ENCODE measurements at places on chromosomes 1 and 21.

GRCh38 chr1:211938561-211938997 lies 96.8 kb downstream of the INTS7 start:
- DNase-seq: no peak

GRCh38 chr1:40810927-40811326 lies 27.3 kb downstream of the KCNQ4 start:
- DNase-seq: no peak

DNA sequence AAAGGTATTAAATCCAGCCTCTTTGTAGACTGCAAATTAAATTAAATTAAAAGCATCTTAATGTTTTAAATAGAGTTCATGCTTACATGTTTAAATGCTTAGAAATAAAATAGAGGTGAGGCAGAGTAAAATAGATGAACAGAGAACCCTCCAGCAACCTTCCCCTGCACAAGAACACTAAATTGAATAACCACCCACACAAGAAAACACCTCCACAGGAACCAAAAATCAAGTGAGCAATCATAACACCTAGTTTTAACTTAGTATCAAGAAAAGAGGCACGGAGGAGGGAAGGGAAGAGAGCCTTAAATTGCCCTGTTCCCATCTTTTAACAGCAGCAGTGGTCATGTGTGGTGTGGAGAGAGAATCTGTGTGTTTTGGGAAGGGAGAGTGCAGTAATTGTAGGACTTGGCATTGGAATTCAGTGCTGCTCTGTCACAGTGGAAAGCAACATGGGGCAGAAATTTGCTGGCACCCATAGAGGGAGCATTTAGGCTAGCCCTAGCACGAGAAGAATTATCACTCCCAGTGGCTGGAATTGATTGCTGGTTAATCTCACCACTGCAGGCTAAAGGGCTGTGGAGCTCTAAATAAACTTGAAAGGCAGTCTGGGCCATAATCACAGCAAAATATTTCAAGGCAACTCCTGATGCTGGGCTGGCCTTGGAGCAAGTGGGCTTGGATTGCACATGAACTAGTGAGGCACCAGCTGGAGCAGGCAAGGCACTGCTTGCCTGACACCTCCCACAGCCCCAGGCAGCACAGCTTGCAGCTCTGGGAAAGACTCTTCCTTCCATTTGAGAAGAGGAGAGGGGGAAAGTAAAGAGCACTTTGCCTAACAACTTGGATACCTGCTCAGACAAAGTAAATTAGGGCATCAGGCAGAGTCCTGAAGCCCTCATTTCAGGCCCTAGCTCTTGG lies 1478.8 kb downstream of the NCAM2 start:
- no peak for DNase-seq

- no peak for DNase-seq
Measured at GRCh38 chr1:10986525-10986890, 25.9 kb upstream of the TARDBP start.

DNA sequence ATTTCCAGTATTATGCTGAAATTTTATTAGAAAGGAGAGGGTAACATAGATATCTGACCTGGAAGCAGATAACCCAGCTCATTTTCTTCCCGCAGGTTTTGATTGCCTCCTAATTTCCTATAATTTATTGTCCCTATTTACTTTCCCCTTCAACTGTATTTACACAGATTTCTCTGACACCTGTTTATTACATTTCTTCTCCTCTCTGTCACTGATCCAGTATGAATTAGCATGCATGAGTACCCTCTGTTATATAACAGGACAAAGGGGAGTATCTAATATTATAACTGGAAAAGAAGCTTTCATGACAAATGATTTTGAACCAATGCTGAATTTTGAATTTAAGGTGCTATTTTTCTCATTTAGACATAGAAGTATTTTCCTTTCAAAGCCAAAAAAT lies 37.4 kb downstream of the DENND1B start:
- DNase-seq: no peak

GRCh38 chr1:58902830-58903513 lies 119.1 kb upstream of the JUN start:
- no peak for DNase-seq

DNA sequence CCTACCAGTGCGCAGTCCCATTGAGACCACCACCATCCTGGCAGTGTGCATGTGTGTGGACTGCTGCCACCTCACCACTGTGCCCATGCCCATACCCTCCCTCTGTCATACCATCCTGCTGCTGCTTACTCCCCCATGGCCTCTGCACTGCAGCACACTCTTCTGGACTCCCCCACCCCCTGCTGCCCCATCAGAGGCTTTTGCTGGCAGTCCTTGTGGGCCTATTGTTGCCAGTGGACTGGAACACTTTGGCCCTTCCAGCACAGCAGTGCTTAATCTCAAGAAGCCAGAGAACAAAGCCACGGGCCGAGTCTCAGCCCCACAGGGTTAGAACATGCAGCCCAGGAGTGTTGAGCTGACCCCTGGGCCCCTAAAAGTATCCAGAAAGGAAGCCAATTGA lies 41.9 kb upstream of the IVNS1ABP start:
- no peak for DNase-seq

DNA sequence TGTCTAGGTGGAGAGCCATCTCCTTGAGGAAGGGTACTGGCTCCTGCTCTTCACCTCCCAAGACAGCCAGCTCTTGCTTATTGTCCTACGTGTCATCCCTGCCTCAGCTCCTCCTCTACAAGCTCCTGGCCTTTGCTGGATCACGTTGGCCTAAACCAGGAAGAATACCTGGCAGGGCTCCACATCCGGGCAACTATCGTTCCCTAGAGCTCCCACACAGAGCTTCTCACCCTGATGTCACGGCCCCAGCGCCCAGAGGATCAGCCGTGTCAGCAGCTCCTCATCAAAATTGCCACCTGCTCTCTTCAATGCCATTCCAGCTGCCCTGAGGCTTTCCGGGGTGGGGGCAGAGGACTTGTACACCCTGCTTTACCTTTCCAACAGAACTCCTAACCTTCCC lies 1.9 kb upstream of the TPM3 start:
- no peak for DNase-seq

GRCh38 chr1:197470330-197470729 lies 202.3 kb downstream of the CRB1 start:
- DNase-seq: no peak

- no peak for DNase-seq
Measured at GRCh38 chr1:206450281-206450680, 20.0 kb upstream of the IKBKE start.

GRCh38 chr1:159012495-159012894 lies 2.8 kb downstream of the IFI16 start:
- peak; percentile 52 for DNase-seq

- DNase-seq: peak; percentile 42
Measured at GRCh38 chr1:226875641-226876295, 5.4 kb downstream of the PSEN2 start.

DNA sequence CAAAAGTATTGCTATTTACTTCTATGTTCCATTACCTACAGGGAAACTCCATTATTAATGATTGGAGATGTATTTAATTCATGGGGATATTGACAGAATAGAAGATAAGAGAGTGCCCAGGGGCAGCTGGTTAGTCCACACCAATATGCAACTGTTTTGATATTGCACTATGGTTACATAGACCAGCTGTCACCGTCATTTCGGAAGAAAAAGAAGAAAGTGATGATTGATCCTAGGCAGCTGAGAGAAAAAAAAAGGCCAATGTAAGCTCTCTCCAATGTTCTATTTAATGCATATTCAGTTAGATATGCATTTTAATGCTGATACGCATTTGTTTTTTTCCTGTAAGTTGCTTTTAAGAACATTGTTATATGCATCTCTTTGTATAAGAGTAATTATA lies 1367.2 kb downstream of the KCNT2 start:
- DNase-seq: no peak

GRCh38 chr1:26075421-26076144 lies 8.2 kb upstream of the TRIM63 start:
- no peak for DNase-seq

GRCh38 chr21:33543505-33544129 lies 779 bp downstream of the SON start:
- no peak for DNase-seq

GRCh38 chr1:8739377-8739776 lies 78.1 kb downstream of the RERE start:
- no peak for DNase-seq

GRCh38 chr1:85058311-85058710 lies 10.0 kb upstream of the MCOLN3 start:
- no peak for DNase-seq

DNA sequence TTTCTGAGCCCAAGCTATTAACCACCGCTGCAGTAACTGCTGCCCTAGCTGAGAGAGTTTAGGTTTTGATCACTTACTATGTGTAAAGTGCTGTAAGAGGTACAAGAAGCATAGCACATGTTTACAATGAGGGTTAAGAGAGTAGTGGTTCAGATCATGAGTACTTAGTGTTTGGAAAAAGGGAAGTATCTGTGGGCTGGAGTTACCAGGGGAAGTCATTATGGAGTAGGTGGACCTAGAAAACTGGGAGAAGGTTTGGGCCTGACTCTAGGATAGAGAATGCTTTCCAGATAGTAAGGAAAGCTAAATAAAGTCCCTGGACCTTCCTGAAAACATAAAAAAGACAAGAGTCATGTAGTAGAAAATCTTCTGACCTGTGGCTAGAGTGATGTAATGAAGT lies 149.6 kb upstream of the PLXNA2 start:
- no peak for DNase-seq

GRCh38 chr1:66981679-66982078 lies 56.9 kb downstream of the MIER1 start:
- no peak for DNase-seq

GRCh38 chr1:196399713-196400112 lies 208.5 kb downstream of the KCNT2 start:
- no peak for DNase-seq

- DNase-seq: no peak
Measured at GRCh38 chr1:56490619-56491018, 88.7 kb downstream of the PLPP3 start.

DNA sequence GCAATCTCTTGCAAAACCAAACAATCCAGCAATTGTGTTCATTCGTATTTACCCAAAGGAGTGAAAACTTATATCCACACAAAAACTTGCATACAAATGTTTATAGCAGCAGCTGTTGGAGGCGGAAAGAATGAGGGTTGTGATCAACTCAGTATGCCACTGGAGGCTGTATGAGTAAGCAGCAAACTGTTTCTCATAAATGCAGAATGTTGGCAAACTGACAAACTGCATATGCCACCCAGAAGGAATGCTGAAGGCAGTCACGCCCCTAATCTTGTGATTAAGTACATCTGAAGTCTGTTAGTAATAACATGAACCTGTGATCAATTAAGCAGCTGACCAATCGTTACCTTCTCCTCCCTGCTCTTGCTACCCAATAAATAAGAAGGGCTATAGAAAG lies 60.5 kb upstream of the CR2 start:
- DNase-seq: peak; percentile 96

DNA sequence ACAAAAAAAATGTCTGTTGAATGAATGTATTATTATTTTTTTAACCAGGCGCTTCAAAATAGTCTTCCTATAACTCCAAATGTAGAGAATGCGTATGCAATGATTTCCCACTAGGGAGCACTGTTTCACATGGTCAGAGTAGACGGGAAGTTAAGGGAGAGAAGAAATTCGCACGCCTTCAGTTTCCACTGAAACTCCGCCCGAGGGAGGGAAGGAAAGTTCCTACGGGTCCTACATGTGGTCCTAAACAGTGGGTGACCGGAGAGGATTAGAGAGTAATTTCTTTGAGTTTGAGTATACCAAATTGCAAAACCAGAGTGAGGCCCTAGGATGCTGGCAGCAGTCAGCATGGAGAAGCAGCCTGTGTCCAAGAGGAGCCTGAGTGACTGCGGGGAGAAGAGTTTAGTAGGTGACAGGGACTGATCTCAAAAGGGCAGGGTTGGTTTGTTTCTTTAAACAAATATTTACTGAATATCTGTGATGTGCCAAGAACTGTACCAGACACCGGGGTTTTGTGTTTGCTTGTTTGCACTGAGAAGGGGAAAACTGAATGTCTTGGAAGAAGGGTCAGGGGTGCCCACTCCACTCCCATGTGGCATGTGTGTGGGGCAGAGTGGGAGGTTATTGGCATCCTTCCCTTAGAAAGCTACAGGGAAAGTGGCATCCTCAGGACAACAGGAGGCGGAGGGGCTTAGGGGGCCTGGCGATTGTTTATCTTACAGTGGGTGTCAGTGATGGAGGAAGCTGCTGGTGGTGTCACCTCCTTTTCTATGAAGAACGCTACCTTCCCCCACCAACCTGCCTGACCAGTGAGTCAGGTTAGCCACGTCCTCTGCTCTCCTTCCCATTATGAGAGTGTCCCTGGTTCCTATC lies 22.8 kb downstream of the RNU5D-1 start:
- DNase-seq: peak; percentile 54

DNA sequence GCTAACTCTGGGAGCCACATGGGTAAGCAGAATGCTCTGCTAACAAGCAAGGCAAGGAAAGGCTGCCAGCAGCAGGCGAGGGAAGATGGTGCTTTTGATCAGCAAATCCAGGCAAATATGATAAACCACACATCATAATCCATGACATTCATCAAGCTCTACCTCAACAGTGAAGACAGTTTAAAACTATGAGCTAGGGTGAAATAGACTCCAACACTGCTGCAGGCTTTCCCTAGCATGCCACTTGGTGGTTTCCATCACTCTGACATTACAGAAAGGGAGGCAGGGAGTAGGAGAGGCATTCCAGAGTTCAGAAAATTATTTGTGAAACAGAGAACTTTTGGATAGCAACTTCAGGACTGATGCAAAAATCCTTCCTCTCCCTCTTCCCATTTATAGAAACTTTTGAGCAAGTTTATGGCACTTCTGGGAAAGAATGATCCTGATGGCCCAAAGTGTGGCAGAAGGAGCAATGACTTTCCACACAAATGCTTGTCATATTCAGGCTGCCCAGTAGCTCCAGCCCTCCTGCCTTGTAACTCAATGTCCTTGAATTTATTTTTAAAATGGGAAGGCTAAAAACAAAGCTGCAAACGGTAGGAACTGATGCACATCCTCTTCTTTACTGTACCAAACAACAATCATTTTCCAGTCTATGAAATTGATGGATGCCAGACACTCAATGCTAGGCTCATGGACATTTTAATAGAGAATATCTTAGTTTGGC lies 70.8 kb downstream of the SMYD2 start:
- DNase-seq: peak; percentile 22

- peak; percentile 35 for DNase-seq
Measured at GRCh38 chr1:199157494-199157893, 518.7 kb downstream of the PTPRC start.

DNA sequence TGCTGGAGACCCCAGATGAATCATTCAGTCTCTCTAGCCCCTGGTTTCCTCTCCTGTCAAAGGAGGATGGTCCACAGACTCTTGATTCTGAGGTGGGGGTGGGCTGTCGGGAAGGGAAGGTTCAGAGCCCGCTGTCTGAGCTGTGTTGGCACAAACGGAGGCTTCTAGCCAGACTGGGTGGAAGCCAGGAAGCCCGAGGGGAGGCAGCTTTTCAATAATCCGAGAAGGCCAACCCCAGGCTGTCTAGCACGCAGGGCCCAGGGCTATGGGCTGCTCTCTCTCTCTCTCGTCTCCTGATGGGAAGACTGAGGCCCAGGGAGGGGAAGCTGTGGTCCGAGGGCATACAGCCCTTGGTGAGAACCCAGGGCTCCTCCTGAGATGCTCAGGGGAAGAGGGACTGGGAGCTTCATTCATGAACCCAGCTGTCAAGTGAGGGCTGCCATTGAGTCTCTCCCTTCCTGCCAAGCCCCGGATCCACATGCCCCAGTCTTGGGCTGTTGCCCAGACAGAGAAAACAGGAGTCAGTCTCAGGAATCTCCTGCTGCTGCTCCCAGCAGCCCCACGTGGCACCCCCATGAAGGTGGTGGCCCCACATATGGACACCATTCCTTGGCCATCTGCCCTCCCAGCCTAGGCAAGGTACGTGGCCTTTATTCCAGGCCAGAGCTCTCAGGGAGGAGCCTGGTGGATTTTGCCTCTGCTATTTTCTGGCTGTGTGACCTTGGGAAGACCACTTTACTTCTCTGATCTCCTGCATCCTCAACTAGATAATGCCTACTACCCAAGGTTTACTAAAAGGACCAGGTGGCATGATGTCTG lies 44.4 kb downstream of the RAP1GAP start:
- DNase-seq: peak; percentile 29

Data from fibroblast of skin of right biceps (primary cell).